ENCODE measurements at places on chromosomes 6 and 20.

DNA sequence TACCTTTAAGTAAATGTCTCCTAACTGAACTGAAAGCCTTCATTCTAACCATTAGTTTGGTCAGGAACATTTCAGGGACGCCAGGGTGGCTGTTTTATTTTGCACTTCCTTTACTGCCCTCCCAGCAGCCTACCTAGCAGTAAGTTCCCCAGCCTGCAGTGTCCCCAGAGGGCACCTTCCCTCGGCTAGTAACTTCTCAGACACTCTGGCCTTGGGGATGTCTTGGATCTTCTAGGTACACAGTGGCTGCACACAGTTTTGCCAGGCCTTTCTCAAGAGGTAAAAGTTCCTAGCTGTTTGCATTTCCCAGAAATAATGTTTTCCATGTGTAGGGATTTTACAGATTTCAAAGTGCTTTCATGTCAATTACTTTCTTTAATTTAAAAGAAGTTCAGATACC lies 378 bp upstream of the LAMA2 start:
- no peak for DNase-seq

GRCh38 chr6:20113649-20114224 lies 98.5 kb downstream of the MBOAT1 start:
- no peak for DNase-seq

DNA sequence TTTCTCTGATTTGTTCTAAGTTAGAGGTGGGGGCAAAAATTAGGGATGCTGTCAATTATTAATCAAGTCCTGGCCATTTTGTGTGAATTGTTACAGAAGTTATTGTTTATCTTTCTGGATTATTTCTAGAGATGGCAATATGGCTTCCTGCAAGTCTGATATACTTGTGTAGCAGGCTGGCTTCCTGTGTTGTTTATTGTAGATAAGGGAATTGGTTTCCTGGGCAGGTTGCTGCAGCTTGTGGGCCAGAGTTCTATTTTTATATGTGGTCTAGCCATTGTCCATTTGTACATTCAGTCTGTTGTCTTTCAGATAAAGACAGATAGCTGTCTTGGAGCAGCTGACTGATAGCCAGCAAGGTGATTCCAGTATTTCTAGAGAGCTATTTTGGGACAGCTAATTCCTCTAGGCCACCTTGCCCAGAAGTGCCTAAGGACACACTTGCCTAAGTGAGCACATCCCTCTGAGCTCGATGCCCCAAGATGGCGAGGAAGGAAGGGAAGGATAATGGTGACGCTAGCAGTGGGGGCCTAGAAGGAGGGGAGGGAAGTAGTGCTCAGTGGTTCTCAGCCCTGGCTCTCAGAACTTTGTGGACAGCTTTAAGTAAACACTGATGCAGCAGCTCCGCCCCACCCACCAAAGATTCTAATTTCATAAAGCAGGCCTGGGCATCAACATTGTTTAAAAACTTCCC lies 25.5 kb downstream of the DDO start:
- no peak for DNase-seq

DNA sequence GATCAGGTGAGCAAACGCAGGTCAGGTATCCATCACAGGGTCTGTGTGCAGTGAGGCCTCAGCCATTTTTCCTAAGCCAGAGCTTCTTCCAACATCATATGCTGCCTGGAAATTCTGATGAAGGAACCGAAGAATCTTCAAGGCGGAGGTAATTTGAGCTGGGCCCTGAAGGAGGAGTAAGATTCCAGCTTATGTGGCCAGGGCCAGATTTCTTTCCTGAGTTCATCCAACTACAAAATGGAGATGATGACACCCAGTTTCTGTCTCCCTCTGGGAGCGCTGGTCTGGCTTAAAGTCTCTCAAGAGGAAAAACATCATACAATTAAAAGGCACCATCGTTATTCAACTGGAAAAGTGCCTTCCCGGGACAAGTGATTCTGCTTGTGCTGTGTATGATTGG lies 6.9 kb upstream of the MANBAL start:
- no peak for DNase-seq

- DNase-seq = peak; percentile 71
Observed at GRCh38 chr20:48339986-48340882, 487.6 kb downstream of the PREX1 start.

- peak; percentile 64 for DNase-seq
Observed at GRCh38 chr6:156449128-156449527, 328.1 kb upstream of the ARID1B start.

DNA sequence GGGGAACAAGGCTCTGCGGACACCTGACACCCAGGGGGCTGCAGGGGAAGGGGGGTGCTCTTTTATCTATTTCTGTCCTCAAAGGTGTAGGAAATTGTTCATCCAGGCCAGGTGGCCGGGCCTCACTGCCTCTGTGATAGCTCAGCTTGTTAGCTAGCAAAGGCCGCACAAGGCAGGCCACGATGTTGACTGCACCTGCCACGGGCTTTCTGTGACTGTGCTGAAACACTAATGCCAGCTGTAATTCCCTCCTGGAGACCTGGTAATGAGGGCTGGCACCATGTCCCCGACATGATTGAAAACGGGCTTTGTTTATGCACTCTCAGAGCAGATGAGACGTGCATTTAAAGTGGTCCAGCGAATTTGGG lies 61.4 kb upstream of the APCDD1L start:
- no peak for DNase-seq

- peak; percentile 26 for DNase-seq
Observed at GRCh38 chr20:47293631-47294030, 62.9 kb downstream of the ZMYND8 start.

DNA sequence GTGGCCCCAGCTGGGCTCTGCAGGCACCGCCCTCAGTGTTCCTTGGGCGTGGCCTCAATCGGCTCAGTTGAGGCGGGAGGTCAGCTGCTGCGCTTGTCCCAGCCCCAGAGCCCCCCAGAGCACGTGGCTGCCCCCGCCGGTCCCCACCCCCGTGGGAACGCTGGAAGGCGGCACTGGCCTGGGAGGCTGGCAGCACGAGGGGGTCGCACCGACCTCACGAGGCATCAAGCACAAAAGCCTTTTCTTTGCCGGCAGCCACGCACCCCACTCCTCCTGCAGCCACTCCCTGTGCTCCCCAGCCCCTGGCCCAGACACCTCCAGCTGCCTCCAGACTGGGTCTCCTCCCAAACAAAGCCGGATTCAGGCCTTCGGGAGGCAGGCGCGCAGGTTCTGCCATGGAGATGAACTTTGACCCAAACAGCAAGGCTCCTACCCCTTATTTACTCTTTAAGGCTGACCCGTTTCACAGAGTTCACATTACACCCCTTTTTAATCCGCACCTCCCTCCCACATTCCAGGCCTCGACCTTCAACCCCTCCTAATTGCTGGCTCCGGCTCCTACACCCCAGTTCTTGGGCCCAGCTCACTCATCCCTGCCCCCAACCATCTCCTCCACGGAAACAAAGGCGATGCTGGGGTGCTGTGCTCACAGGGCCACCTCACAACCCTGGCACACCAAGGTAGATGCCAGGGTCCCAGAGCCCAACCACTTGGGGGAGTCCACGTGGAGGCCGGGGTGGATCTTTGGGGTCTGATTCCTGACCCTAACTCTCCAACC lies 111.7 kb downstream of the NOL4L start:
- no peak for DNase-seq
